ENCODE measurements at places on chromosomes 11 and 22. TPM values are rescaled to one million over a fixed set of nuclear protein-coding genes. Genes with fewer than 3 reads are reported as not detected.

The SMC1B gene
- 0.81 TPM for total RNA-seq

The WT1 gene
- not detected for total RNA-seq

The KRTAP5-11 gene
- not detected for total RNA-seq

The C11orf21 gene
- 66.0 TPM for total RNA-seq

The CRYBB3 gene
- not detected for total RNA-seq

The B3GAT1 gene
- 11.0 TPM for total RNA-seq

The LAYN gene
- total RNA-seq, result 0.76 TPM

The SNAP29 gene
- total RNA-seq, result 35.6 TPM

The DEPDC7 gene
- 1.1 TPM for total RNA-seq

The LRP4 gene
- 0.05 TPM for total RNA-seq

The LARGE2 gene
- 1.1 TPM for total RNA-seq

The ART5 gene
- not detected for total RNA-seq

The JHY gene
- 2.1 TPM for total RNA-seq

The OR51B5 gene
- not detected for total RNA-seq

The WNT7B gene
- not detected for total RNA-seq

The SYT7 gene
- not detected for total RNA-seq

The ZNF215 gene
- 0.53 TPM for total RNA-seq

The DNAL4 gene
- total RNA-seq, result 8.0 TPM

The SAA4 gene
- not detected for total RNA-seq

The ASCC2 gene
- 81.0 TPM for total RNA-seq

The MRGPRX4 gene
- not detected for total RNA-seq
